ENCODE measurements at places on chromosomes 1 and 21. TPM values are rescaled to one million over a fixed set of nuclear protein-coding genes. Genes with fewer than 3 reads are reported as not detected.

GRCh38 chr1:236421022-236421421 is 26.9 kb downstream of the EDARADD start:
- no peak for DNase-seq

The NES gene
- 3.5 TPM for total RNA-seq

DNA sequence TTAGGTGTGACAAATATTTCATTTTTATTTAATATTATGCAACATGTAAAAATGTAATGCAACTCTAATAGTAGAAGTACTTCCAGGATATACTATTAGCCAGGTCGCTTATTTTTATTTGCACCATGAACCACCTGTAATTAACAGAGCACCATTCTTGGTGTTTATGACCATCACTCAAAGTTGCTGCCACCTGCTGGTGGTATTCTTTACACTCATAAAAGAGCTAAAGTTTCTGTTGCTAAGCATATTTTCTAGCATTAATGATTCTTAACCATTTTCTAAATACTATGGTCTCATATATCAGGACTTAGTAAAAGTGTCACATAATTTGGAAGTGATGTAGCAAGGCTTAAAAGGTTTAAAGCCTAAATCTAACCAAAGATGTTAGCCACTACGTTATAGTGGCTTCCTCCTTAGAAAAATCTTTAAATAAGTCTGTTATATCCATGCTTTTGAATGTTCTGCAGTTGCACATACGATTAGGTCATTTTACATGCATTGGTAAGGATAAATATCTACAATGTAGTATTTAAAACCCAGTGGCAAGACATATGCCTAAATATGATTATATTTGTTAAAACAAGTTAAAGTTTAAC is 244.5 kb downstream of the NEGR1 start:
- no peak for DNase-seq

The S100A9 gene
- 8.8 TPM for total RNA-seq

GRCh38 chr1:156241311-156241811 is 623 bp upstream of the BGLAP start:
- no peak for DNase-seq

DNA sequence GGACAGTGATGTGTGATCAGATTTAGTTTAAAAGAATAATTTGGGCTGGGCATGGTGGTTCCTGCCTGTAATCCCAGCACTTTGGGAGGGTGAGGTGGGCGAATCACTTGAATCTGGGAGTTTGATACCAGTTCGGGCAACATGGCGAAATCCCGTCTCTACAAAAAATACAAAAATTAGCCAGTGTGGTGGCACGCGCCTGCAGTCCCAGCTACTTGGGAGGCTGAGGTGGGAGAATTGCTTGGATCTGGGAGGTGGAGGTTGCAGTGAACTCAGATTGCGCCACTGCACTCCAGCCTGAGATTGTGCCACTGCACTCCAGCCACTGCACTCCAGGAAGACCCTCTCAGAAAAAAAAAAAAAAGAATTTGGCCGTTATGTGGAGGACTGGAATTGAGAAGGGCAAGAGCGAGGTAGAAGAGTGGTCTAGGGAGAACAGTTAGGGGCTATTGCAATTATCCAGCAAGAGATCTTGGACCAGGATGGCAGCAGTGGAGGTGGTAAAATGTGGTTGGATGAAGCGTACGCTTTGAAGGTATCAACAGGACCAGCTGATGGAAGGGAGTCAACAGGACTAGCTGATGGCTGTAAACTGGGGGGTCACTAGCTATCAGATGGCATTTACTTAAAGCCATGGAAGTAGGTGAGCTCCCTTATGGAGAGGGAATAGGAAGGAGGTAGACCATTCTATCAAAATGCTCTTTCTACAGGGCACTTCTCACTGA is 9.6 kb downstream of the BTBD19 start:
- DNase-seq = peak; percentile 29

GRCh38 chr1:217457016-217457415 is 173.9 kb downstream of the GPATCH2 start:
- DNase-seq = no peak

DNA sequence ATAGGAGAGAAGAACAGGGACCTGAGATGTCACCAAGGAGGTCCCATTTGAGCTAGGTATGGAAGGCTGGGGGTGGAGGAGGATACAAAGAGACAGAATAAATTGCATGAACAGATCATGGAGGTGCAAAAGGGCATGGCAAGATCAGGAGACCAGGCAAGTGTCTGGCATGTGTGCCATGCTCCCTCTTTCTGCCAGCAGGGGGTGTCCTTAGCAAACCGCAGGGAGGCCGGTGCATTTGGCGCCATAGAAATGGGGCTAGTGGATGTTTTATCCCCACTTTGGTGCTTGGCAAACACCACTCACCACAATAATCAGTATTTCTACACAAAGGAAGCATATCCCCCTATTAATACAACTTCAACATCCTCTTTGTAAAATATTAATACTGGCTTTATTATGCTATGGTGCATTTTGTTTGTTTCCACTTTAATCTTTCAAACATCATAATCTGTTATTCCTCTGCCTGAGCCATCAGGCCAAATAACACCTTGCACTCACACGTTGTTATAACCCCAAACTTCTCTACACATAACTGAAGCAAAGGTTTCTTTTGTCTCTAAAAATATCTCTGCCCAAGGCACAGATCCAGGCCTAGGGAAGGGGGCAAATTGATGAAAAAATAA is 25.9 kb downstream of the S100A6 start:
- DNase-seq = no peak

GRCh38 chr1:168763031-168763430 is 34.0 kb upstream of the DPT start:
- no peak for DNase-seq

- no peak for DNase-seq
These were observed 11.6 kb downstream of the SCAF4 start for GRCh38 chr21:31720330-31720729.

The HES5 gene
- 0.25 TPM for total RNA-seq

DNA sequence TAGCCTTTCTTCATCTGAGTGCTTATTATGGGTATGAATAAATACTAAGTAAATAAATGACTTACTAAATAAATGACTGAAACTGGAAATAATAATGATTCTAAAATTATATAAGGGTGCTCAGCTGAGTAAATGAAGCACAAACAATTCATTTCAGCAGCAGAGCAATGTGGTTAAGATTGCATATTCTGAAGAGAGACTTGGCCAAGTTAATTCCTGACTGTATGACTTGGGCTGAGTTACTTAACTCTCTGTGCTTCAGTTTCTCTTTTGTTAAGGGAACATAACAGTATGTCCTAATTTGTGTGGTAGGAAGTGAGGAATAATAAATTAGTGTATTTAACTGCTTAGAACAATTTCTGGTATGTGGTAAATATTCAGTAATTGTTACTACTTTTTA is 19.1 kb downstream of the AGL start:
- no peak for DNase-seq

The OR2L5 gene
- not detected for total RNA-seq

DNA sequence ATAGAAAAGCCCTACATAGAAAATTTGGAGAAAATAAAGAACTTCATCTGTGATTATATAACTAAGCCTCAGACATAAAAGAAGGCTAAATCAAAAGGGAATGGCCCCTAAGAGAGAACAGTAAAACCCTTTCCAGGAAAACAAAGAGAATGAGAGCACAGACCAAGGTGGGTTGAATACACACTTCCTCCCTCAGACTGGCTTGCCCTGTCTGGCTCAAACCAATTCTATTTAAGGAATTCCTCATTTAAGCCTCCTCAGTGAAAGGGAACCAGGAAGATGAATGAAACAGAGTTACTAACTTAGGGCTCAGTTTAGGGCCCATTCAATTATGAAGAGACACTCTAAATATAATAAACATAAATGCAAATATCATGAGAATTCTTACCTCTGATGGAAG is 10.6 kb upstream of the SYT14 start:
- DNase-seq = no peak

DNA sequence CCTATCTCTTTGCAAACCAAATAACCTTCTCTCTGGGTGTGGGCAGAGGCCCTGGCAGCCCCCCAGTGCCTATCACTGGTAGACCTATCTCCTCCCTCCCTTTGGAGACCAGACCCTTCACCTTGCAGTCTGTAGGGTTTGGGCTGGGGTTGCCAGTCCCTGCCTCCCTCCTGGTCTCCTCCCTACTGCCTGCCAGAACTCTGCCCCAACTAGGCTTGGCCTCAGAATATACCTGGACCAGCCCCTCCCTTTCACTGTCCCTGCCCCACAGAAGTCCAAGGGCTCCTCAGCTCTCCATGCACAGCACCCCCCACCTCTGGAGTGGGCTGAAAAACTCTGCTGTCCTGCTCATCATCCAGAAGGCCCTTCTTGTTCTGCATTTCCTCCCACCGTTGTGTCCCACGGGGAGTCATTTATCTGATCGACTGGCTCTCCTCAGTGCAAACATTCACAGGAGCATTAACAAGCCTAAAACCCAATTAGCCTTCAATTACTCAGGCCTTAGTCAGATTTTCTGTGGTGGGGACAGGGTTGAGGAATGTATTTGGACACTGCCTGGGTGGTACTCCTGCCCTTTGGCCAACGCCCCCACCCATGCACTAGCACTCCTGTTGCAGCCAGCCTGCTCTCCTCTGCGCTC is 27.7 kb upstream of the DMBX1 start:
- no peak for DNase-seq

DNA sequence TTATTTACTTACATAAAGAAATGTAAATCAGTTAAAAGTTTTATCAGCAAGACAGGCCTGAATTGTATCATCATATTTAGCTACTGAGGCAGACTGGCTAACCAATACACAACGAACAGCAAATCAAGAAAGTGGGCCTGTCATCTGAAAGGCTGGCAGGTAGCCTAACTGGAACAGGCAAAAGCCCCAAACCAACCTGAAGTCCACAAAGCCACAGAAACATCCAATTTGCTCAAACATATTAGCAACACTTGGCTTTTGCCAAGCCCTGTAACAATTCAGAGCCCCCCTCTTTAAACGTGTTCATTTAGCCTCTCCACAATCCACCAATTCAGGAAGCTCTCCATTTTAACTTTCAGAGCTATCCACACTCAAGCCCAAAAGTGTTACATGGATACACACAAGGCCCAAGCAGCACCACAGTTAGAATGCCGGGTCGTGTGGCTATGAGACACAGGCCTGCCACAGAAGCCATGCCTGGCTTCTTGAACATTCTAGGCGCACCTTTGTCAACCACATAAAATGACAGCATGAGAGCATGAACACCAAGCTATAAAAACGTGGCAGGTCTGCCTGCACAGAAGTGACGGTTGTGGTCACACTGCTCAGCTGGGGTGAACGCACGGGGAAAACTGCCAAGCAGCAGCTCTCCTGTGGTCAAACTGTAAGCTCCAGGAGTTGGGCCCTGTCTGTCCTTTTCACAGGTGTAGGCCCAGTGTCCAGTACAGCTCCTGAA is 49.3 kb downstream of the CD34 start:
- DNase-seq = no peak

The TTC13 gene
- total RNA-seq = 6.4 TPM

The ARHGEF19 gene
- total RNA-seq = 6.0 TPM

The GSTM2 gene
- total RNA-seq = 195 TPM

GRCh38 chr1:116152577-116152943 is 41.4 kb downstream of the MAB21L3 start:
- DNase-seq = no peak

GRCh38 chr1:109969146-109969829 is 15.3 kb upstream of the AHCYL1 start:
- no peak for DNase-seq

The FGR gene
- 8.2 TPM for total RNA-seq

DNA sequence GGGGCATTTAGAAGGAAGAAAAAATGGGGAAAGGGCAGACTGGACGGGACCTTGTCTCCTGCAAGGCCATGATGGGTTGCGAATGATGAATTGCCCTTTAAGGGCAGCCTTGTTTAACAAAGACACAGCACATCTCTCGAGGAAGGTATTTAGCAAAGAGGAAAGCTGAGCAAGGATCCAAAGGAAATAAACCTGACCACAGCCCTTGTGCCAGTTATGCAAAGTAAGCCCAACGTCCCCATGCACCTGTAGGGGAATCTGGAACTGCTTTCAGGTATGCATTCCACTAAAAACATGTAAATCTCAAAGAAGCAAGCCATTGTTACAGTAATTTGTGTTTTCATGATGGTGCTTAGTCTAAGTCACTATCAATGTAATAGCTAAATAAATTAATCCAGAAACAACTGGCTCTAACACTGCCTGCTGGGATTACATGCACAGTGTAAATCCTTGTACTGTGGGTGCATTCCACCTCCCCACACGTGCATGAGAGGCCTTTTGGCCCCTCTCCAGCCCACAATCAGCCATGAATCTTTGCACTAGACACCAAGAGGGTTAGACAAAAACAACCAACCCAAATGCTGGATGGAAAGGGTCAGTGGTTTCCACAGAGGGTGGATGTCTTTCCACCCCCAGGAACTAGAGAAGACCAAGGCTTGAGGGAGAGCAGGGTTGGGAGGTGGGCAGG is 228.8 kb upstream of the KAZN start:
- no peak for DNase-seq

- DNase-seq = no peak
These were observed 401.3 kb downstream of the KIF26B start for GRCh38 chr1:245556057-245556456.

DNA sequence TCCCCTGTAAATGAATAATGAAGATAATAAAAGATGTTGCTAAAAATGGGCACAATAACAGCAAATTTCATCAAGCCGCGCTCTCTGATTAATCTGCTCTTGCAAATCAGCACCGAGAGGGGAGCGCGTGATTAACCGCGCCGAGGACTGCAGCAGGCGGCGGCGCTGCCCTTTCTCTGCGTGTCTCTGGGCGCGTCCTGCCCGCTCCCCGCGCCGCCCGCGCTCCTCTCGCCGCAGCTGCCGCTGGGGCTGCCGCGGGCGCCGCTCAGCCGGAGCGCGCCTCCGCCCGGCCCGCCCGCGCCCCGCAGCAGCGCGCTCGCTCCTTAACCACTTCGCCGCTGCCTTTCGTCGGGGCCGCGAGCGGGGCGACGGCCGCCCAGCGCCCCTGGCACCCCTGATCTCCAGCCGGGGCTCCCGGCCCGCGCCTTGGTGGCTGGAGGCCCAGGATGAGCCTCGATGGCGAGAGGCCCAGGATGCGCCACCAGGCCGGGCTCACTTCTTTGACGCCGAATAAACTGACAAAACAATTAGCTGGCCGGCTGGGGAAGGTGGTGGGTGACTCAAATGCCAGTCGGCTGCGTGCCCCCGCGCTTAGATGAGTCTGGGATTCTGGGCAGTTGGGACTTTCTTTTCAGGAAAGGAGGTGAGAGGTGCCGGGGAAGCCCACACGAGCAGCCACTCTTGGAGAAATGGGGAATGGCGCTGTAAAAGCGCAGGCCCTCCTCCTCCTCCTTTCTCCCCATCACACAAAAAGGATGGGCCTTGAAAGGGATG is 221.4 kb upstream of the PKN2 start:
- peak; percentile 64 for DNase-seq

The C1orf210 gene
- not detected for total RNA-seq

- DNase-seq = no peak
These were observed 164.2 kb downstream of the PPIAL4G start for GRCh38 chr1:148318904-148319242.

DNA sequence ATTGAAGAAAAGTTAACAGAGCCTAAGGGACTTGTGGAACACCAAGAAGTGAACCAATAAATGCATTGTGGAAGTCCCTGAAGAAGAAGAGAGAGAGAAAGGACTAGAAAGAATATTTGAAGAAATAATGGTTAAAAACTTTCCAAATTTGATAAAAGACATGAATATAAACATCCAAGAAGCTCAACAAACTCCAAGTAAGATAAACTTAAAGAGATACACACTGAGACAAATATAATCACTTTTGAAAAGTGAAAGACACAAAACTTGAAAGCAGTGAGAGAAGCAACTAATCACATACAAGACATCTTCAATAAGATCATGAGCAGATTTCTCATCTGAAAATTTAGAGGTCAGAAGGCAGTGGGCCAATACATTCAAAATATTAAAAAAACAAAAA is 91.2 kb downstream of the MPZL1 start:
- no peak for DNase-seq

Data from ovary (tissue), 10 donors.